Cardiac ventricle fibroblast (primary cell): ENCODE measurements at places on chromosomes 12 and 14. TPM values are rescaled to one million over a fixed set of nuclear protein-coding genes. Genes with fewer than 3 reads are reported as not detected.

The ZNF140 gene
- 12.8 and 15.9 TPM in 2 replicates for total RNA-seq

The SERPINA12 gene
- total RNA-seq = not detected in 2 replicates

The NANOG gene
- not detected in 2 replicates for total RNA-seq

The LTBP2 gene
- total RNA-seq = 123 and 130 TPM in 2 replicates

The SLC17A8 gene
- total RNA-seq = not detected in 2 replicates

The CLEC6A gene
- total RNA-seq = not detected in 2 replicates

The ADIPOR2 gene
- 20.1 and 24.5 TPM in 2 replicates for total RNA-seq

The YARS2 gene
- 23.6 and 25.3 TPM in 2 replicates for total RNA-seq

The HCAR2 gene
- total RNA-seq = not detected in 2 replicates

The SLCO1C1 gene
- total RNA-seq = 0.25 TPM in 1 of 2 replicates, not detected in the other

The OR4K2 gene
- total RNA-seq = not detected in 2 replicates

The DIO2 gene
- total RNA-seq = 5.8 TPM in 2 replicates

The TAS2R19 gene
- 0.94 and 0.98 TPM in 2 replicates for total RNA-seq

The MFAP5 gene
- total RNA-seq = 28.6 and 31.1 TPM in 2 replicates

The ALX1 gene
- total RNA-seq = 0.54 and 0.69 TPM in 2 replicates
